Caudate nucleus (tissue), 63 donors: ENCODE measurements at places on chromosomes 6 and 20.

- DNase-seq, result no peak
Observed at GRCh38 chr6:26288155-26288554, 76.8 kb upstream of the BTN3A2 start.

DNA sequence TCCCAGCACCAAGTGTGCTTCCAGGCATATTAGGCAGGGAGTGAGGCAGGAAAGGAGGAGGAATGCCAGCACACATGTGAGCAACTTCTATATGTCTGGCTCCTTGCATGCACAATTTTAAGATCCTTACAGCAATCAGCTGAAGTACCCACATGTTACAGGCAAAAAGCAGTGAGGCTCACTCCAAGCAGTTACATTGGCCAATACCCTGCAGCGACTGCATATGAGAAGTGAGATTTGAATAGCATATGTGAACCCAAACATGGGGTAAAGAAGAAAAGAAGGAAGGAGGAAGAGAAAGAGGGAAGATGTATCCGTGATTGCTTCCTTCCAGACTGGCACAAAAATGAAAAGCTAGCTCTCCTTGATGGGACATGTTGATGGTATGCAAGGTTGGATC, 193.6 kb downstream of the PTPRT start:
- no peak for DNase-seq

GRCh38 chr6:116106146-116106545, 5.5 kb downstream of the NT5DC1 start:
- no peak for DNase-seq

- no peak for DNase-seq
Observed at GRCh38 chr20:32063695-32064094, 11.7 kb downstream of the HCK start.

DNA sequence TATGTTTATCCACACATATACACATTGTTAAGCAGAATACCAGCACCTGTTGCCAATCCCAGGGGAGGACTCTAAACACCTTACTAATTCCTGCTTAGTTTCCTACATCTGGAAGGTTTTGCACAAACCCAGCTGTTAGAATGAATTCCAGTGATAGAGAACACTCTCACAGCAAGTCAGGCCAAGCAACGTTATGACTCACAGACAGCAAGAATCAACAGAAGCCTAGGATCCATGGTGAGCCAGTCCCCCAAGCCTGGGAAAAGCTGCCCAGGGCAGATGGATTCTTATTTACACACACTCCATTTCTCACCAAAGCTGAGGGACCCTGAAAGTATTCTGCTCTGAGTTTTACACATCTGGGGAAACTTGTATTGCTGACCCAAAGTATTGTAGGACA, 291.7 kb downstream of the SLC35F1 start:
- DNase-seq, result no peak

DNA sequence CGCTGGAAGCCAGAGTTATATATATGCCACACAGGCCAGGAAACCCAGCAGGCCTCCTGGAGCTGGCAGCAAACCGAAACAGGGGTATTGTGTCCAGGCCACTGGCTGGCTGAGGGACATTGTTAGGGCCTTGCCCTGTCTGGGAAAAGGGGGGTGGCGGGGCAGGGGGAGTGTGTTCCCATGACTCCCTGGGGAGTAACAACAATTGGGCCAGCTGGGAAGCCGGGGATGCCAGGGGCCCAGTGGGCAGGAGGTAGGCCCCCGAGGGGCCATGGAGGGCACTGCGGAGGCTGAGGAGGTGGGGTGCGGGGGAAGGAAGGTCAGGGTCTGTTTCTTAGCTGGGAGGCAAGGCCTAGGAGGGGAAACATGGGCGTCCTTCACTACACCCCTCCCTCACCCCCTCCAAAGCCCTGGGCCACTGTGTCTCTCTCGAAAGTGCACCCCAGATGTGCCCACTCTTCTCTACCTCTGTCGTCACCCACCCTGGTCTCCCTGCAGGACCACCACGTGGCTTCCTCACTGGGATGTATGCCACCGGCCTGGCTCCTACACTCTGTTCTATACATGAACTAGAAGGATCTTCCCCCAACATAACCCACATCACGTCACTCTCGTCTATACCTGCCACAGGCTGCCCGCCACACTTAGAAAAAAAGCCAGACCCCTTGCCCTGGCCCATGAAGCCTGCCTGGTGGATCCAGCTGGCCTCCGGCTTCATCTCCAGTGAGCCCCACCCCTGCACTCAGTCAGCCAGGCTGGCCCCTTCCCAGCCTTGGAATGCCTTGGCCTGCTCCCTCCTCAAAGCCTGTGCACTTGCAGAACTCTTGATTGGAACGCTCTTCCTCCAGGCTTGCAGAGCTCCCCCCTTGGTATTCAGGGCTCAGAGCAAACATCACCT, 7.8 kb upstream of the E2F1 start:
- DNase-seq, result peak; percentile 81

GRCh38 chr6:19896693-19897010, 59.5 kb downstream of the ID4 start:
- DNase-seq, result no peak

GRCh38 chr6:135605278-135605790, 107.8 kb upstream of the AHI1 start:
- no peak for DNase-seq

DNA sequence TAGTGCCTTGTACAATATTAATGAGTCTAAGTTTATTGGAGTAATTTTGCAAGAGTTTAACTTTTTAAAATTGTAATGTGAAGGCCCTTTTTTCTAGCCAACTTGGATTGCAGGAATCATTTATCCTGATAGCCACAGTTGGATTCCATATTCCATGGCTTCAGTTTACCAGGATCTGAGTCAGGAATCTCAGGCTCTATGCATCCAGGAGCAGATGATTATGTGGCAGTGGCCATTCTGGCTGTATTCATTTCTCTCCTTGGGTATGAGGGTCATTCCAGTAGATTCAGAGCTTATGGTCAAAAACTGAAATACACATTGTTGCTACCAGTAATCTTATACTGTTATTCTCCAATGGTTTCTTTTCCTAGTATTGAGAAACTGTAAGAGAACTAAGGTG, 2.9 kb downstream of the AIG1 start:
- no peak for DNase-seq

- no peak for DNase-seq
Observed at GRCh38 chr6:10521104-10521808, at the start of gene GCNT2. GCNT2 (plus strand) TSS chr6:10521351; CDS start chr6:10528912, 7,561 bp downstream.

DNA sequence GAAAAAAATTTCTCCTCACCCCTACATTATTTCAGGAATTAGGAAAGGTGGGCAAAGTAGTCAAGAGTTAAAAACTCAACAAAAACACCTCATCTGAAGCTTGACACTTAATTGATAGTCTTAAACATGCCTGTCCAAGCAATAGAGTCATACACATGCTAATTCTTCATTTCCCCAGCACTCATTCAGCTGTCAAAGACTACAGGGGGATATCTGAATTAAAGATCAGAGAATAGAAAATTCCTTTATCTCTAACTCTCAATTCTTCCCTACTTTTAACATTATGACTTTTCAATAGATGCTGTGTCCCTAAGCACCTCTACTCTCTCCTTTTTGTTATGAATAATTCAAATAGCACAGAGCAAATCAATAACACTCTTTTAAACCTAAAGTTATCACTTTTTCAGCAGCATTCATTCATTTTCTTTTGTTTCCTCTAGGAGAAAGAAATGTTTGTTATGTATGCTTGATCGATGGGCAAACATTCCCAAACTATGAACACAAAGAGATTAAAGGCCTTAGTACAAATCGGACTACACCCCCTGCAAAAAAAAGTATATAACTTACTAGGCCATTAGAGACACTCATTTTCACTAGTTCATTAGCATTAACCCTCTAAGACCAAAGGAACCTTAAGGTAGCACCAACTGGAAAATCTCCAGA, 94.9 kb upstream of the SPTLC3 start:
- DNase-seq, result no peak

GRCh38 chr20:58254890-58255289, 26.4 kb upstream of the ANKRD60 start:
- DNase-seq, result no peak

DNA sequence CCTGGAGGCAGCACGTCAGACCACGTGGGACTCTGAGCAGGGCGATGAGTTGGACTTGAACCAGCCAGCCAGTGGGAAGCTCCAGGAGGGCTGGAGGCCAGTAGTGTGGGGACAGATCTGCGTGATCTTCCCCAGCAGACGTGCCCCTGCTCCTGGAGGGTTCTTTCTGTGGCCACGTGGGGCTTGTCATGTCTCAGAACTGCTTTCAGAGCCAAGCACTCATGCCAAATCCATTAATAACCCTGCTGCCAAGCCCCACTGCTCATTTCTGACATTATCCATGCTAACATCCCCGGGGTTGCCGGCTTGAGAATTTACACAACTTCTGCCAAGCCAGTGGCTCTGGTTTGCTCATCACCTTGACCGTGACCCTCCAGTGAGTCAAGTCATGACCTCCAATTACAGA, 38.3 kb downstream of the SIRPA start:
- DNase-seq, result no peak

- no peak for DNase-seq
Observed at GRCh38 chr20:288956-289692, 1.4 kb downstream of the C20orf96 start.

DNA sequence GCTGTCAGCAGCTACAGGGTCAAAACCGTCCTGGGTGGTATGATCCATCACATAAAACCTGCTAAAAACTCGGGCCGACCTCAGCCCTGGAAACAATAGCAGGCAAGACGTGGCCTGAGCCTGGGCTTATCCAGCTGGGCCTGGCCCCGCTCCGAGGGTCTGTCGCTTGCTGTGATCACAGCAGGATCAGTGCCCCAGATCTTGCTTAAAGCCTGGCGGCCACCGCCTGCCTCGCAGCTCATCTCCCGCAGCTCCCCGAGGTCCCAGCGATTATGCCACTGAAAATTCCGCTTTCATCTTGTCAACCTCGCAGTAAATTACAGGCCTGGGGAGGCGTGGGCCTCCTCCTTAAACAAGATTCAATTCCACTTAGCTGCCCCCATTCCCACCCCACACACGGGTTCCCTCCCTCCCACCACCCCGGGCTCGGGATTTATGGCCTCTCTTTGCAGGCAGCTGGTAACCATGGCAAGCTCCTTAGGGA, 40.1 kb downstream of the CDH22 start:
- DNase-seq, result no peak

DNA sequence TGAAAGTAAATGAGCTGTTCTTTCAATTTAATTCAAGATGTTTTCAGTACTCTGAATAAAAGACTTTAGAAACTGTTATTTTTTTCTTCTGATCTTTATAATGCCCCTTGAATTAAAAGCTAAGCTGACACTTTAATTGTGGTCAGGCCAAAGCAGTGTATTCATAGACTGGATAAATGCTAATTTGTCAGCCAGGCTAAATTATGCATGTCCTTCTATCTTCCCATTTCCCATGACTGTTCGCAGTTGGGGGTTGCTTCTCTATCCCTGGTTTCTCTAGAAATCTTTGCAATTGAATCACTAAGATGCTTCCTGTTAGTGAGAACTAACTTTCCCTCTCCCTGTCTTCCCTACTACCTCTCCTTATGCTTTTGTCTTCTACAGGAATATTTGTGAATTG, 396.2 kb downstream of the RFPL4B start:
- no peak for DNase-seq

DNA sequence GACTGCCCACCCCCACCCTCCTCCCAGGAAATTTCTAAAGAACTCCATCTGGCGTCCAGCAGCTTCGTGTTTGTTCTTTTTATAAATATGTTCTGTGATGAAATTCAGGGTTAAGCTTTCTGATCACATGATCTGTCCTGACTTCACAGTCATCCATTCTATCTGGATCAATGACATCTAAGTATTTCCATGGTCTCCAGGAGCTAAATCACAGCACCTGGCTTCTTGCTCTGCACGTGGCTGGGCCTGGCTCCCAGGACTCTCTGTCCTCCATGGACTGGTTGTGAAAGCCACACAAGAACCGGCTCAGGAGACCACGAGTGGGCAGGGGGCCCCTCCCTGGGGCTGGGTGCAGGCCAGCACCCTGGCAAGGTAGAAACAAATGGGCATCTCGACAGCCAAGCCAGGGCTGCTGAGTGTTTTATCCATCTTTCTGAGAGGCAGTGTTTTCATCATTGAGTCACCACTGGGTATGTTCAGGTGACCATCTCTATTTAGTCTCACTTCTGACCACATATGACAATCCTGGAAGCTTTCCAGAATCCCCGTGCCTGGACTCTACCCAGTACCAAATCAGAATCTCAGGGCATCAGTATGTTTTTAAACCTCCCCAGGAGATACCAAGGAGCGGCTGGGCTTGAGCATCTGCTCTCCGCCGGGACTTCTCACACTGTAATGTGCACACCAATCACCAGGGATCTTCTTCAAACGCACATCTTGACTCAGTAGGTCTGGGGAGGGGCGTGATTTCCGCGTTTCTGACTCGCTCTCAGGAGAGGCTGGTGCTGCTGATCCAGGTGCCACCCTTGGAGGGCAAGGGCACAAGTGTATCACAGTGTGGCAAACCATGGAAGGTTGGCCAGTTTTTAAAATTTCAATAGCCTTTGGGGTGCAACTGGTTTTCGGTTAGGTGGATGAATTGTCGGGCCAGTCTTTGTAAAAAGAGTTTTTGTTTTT, 31.6 kb upstream of the PXDC1 start:
- DNase-seq, result no peak

DNA sequence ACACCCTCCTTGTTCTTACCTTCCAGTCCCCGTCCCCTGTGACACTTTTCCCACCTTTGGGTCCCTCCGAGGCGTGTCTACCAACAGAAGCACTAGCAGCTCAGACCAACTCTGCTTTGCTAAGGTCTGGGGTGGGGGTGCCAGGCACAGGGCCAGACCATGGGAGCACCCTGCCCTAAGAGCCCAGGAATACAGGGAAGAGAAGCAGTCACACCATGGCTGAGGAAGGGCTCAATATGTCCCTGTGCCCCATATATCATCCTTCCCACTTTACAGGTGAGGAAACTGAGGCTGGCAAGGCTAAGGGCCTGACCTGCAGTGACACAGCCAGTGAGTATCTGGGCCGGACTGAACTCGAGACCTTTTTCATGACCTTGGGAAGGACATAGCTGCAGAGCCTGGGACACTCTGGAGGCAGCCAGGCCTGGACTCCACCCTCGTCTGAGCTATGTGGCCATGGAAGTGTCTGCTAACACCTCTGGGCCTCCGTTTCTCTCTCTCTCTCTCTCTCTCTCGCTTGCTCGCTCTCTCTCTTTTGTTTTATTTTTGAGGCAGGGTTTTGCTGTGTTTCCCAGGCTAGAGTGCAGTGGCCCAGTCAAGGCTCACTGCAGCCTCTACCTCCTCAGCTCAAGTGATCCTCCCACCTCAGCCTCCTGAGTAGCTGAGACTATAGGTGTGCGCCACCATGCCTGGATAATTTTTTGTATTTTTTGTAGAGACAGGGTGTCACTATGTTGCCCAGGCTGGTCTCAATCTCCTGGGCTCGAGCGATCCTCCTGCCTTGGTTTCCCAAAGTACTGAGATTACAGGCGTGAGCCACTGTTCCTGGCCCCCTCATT, 156.7 kb downstream of the GRM4 start:
- DNase-seq, result no peak
